ENCODE measurements at places on chromosomes 7 and 10.

- H3K4me1 ChIP-seq, result no peaks in the 10 kb centered on the region
- no peaks in the 10 kb centered on the region for H3K27me3 ChIP-seq
- no peaks in the 10 kb centered on the region for H3K36me3 ChIP-seq
- no peak for DNase-seq
These were observed 407.1 kb downstream of the NEBL start for GRCh38 chr10:20489961-20490360.

DNA sequence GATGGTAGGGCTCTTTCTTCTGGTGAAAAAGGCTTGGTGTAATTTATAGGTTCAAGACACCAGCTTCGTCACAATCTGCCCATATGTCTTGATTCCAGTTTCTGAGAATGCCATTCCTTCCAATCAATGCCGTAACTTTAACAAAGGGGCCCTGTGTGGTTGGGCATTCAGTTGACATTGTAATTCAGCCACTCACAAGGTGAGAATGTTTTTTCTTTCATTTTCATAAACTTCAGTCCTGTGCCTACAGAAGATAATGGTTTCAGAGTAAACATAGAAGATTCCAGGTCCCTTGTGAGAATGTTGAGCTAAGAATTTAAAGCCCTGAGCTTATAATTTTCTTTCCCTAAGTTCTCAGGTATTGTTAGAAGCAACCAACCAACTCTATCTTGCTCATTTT is 67.3 kb upstream of the AASS start:
- no peaks in the 10 kb centered on the region for H3K4me1 ChIP-seq
- H3K36me3 ChIP-seq, result no peaks in the 10 kb centered on the region
- DNase-seq, result no peak
- H3K27ac ChIP-seq, result no peak overlapping the region
- no peak overlapping the region for H3K4me3 ChIP-seq

DNA sequence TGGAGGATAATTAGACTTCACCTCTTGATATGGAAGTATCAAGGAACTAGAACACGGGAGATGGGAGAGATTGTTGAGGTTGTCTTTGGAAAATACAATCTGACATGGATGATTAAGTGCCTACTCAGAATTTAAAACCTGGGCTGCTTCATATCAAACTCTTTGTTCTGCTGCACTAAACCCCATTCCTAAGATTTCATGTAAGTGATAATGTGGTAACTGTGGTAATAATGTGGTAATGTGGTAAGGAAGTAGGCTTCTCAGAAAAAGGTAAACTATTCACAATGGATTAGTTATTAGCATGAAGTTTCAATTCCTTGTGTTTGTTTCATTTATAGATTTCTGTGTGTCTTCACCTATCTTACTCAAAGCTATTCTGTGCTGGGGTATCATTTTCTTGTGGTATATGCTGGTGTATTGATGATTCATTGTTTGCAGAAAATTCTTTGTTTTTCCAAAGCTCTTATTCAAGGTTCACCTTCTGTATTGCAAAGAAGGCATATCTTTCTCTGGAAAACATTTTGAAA is 129.9 kb upstream of the TAC1 start:
- no peak overlapping the region for H3K27ac ChIP-seq
- no peaks in the 10 kb centered on the region for H3K27me3 ChIP-seq
- H3K4me3 ChIP-seq, result no peak overlapping the region

GRCh38 chr10:34024693-34025425 is 690.4 kb upstream of the NRP1 start:
- H3K27me3 ChIP-seq, result no peaks in the 10 kb centered on the region
- H3K36me3 ChIP-seq, result no peaks in the 10 kb centered on the region
- H3K4me1 ChIP-seq, result no peaks in the 10 kb centered on the region
- H3K4me3 ChIP-seq, result no peak overlapping the region

DNA sequence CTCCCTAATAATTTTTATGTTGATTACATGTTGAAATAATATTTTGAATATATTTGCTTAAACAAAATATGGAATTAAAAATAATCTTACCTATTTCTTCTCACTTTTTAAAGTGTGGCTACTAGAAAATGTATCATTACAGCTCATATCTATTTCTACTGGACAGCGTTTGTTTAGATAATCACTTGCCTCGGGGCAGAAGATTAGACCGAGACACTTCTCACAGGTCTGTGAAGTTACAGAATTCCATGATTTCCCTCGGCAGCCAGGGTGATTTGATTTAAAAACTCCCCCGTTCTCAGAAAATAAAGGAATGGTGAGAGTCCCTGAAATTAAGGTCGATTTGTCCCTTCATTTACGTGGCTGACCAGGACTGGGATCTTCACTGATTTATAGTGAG is 162.5 kb downstream of the DGKI start:
- no peak for DNase-seq
- H3K27ac ChIP-seq, result no peak overlapping the region
- no peaks in the 10 kb centered on the region for H3K27me3 ChIP-seq
- no peaks in the 10 kb centered on the region for H3K36me3 ChIP-seq

DNA sequence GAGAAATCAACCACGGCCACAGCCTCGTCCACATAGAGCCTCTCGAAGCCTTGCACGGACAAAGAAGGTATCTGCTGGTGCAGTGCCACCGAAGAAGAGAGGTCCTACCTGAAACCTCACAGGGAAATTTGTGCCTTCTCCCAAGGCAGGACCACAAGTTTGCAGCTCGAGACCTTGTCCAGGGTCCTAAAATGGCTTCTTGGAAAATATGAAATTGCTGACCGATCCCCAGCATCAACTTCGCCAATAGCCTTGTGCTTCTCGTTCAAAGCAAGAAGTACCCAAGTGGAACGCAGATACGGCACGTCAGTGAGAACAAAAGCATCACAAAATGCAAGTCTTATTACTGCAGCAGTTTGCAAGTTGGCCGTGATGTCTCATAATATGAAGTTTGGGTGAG is 24.6 kb downstream of the PTPRN2 start:
- no peak overlapping the region for H3K4me3 ChIP-seq
- no peak overlapping the region for H3K27ac ChIP-seq
- no peak for DNase-seq
- H3K36me3 ChIP-seq, result no peaks in the 10 kb centered on the region
- H3K4me1 ChIP-seq, result no peaks in the 10 kb centered on the region
- H3K27me3 ChIP-seq, result no peaks in the 10 kb centered on the region

GRCh38 chr7:15507708-15508107 is 54.1 kb downstream of the AGMO start:
- H3K27me3 ChIP-seq, result no peaks in the 10 kb centered on the region
- H3K36me3 ChIP-seq, result no peaks in the 10 kb centered on the region
- H3K27ac ChIP-seq, result no peak overlapping the region
- no peak overlapping the region for H3K4me3 ChIP-seq
- no peak for DNase-seq
- H3K4me1 ChIP-seq, result no peaks in the 10 kb centered on the region

DNA sequence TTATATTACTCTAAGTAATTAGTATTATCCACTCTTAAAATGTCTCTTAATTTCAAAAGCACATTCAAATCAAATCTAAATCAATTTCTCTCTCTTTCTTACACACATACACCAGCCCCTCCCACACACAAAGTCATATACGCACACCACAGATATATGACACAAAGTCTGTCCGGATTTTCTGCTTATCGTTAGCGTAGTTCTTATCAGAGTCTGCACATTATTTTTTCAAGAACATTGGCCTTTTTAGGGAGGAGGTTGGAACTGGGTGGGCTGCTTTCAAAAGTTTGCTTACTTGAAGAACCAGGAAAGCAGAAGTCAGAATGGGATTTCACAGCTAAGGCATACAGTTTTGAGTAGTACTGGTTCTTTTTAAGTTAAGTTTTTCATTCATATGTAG is 387.6 kb upstream of the CHRM2 start:
- no peaks in the 10 kb centered on the region for H3K36me3 ChIP-seq
- H3K27ac ChIP-seq, result no peak overlapping the region
- no peaks in the 10 kb centered on the region for H3K27me3 ChIP-seq
- no peak overlapping the region for H3K4me3 ChIP-seq

- no peaks in the 10 kb centered on the region for H3K27me3 ChIP-seq
- H3K27ac ChIP-seq, result no peak overlapping the region
- no peaks in the 10 kb centered on the region for H3K4me1 ChIP-seq
- no peaks in the 10 kb centered on the region for H3K36me3 ChIP-seq
These were observed 510.1 kb downstream of the ARL4A start for GRCh38 chr7:13197501-13197900.

DNA sequence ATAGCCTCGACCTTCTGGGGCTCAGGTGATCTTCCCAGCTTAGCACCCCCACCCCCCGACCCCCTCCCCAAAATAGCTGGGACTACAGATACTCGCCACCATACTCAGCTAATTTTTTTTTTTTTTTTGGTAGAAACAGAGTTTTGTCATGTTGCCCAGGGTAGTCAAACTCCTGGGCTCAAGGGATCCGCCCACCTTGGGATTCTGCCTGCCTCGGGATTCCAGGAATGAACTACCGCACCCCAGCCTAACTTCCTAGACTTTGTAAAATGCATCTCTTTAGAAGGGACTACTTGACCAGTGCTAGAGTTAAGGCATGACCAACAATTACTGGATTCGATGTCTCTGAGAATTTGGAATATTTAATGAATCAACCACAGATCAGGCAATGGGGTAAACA is 85.9 kb downstream of the MDFIC start:
- no peak overlapping the region for H3K27ac ChIP-seq
- H3K27me3 ChIP-seq, result no peaks in the 10 kb centered on the region

DNA sequence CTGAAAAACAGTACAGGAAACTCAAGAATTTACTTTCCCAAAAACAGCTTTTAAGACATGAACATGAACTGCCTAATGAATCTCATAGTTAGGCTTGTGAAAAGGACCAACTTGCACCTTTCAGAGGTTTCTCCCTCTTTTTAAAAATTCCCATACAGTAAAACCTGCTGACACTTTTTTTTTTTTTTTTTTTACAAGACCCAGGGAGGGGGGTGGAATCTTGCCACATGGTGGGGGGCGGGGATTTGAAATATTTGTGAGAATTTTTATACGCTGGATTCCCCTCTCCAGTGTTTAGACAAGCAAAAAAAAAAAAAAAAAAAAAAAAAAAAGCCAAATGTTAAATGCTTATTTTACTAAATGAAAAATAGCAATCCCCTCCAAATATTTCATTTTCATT is 57.4 kb downstream of the HIBADH start:
- no peaks in the 10 kb centered on the region for H3K36me3 ChIP-seq
- no peak for DNase-seq
- no peak overlapping the region for H3K4me3 ChIP-seq
- H3K27me3 ChIP-seq, result no peaks in the 10 kb centered on the region
- H3K4me1 ChIP-seq, result no peaks in the 10 kb centered on the region
- no peak overlapping the region for H3K27ac ChIP-seq

DNA sequence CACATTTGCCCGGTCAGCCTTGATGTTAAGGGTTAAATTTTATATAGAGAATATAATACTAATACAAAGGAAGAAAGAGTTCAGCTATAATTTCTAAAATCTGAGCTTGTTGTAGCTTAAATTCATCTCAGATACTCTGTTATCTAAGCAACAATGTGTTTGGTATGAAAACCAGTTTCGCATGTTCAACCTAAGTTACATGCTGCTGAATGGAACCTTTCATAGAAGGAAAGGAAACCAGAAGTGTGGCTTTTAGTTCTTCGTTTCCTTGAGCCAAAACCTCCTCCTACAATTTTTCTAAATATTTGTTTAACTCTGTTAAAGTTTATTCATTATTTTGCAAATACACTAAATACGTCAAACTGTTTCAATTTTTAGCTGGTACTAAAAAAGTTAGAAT is 18.5 kb downstream of the AGR2 start:
- no peaks in the 10 kb centered on the region for H3K27me3 ChIP-seq
- DNase-seq, result no peak
- no peak overlapping the region for H3K4me3 ChIP-seq
- no peaks in the 10 kb centered on the region for H3K4me1 ChIP-seq
- H3K27ac ChIP-seq, result no peak overlapping the region

- DNase-seq, result no peak
- no peaks in the 10 kb centered on the region for H3K27me3 ChIP-seq
- H3K4me1 ChIP-seq, result peaks cover 24% of the 10 kb centered on the region
- no peak overlapping the region for H3K27ac ChIP-seq
- H3K36me3 ChIP-seq, result peaks cover 73% of the 10 kb centered on the region
- H3K4me3 ChIP-seq, result no peak overlapping the region
These were observed 6.3 kb downstream of the KLF6 start for GRCh38 chr10:3778692-3779157.

DNA sequence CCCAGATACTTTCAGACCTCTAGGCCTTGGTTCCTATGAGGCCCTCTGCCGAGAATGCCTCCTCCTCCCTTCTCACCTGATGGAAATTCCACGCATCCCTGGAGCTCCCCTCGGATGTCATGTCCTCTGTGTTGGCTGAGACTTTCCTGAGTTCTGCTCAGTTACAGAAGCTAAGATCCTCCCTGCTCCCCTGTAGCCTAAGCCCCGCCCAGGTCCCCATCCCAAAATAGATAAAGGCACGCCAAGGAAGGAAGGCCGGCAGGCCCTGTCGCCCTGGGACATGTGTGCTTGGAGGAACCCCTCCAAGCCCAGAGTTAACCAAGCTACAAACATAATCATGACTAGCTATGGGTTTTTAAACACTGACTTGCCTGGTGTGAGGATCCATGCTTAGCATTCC is 123.5 kb downstream of the SORBS1 start:
- no peaks in the 10 kb centered on the region for H3K36me3 ChIP-seq
- H3K4me3 ChIP-seq, result no peak overlapping the region
- H3K27me3 ChIP-seq, result no peaks in the 10 kb centered on the region
- no peak overlapping the region for H3K27ac ChIP-seq
- no peaks in the 10 kb centered on the region for H3K4me1 ChIP-seq
- no peak for DNase-seq

DNA sequence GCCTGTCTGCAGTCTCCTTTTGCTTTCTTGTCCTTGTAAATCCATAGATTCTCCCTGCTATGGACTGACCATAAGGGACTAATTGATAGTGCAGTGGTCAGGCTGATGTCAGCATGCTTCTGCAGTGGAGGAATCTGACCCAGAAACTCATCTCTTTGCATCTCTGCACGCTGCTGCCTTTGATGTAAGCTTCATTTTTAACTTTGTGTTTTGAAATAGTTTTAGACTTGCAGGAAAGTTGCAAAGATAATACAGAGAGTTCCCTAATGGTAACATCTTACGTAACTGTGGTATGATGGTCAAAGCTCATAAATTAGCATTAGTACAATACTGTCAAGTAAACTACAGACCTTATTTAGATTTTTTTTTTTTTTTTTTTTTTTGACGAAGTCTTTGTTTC is 89.6 kb downstream of the GALNT17 start:
- no peak overlapping the region for H3K4me3 ChIP-seq
- H3K27me3 ChIP-seq, result no peaks in the 10 kb centered on the region
- DNase-seq, result no peak
- no peaks in the 10 kb centered on the region for H3K4me1 ChIP-seq

GRCh38 chr7:141103847-141104429 is 30.1 kb downstream of the TMEM178B start:
- H3K27ac ChIP-seq, result no peak overlapping the region
- no peak overlapping the region for H3K4me3 ChIP-seq
- no peak for DNase-seq
- H3K36me3 ChIP-seq, result no peaks in the 10 kb centered on the region
- no peaks in the 10 kb centered on the region for H3K4me1 ChIP-seq

GRCh38 chr10:33334153-33334804 is at the start of gene NRP1:
Gene NRP1, minus strand, starts transcription at chr10:33334667. Its CDS starts 285 bp downstream, at chr10:33334382.
- no peaks in the 10 kb centered on the region for H3K36me3 ChIP-seq
- no peak for DNase-seq
- H3K27ac ChIP-seq, result peak within 1 kb of the TSS; percentile 61
- peak within 1 kb of the TSS; percentile 55 for H3K4me3 ChIP-seq
- H3K27me3 ChIP-seq, result peaks cover 82% of the 10 kb centered on the region
- H3K4me1 ChIP-seq, result peaks cover 18% of the 10 kb centered on the region

GRCh38 chr7:129889133-129889844 is 63.5 kb downstream of the UBE2H start:
- DNase-seq, result no peak
- no peaks in the 10 kb centered on the region for H3K4me1 ChIP-seq
